ENCODE measurements at places on chromosomes 4 and X. TPM values are rescaled to one million over a fixed set of nuclear protein-coding genes. Genes with fewer than 3 reads are reported as not detected.

MAGEA1 gene
- polyA plus RNA-seq = not detected

PNCK gene
- polyA plus RNA-seq = 7.5 TPM

IL2 gene
- polyA plus RNA-seq = not detected

CAMK2D gene
- 89.0 TPM for polyA plus RNA-seq

GTPBP6 gene
- 40.7 TPM for polyA plus RNA-seq

SOWAHD gene
- 0.38 TPM for polyA plus RNA-seq

RBMXL3 gene
- not detected for polyA plus RNA-seq

MAP9 gene
- polyA plus RNA-seq = 35.3 TPM

NPY1R gene
- 28.3 TPM for polyA plus RNA-seq

AR gene
- polyA plus RNA-seq = 3.3 TPM

RHOXF2 gene
- 0.12 TPM for polyA plus RNA-seq

DOK7 gene
- polyA plus RNA-seq = 1.5 TPM

POLA1 gene
- polyA plus RNA-seq = 21.5 TPM

NPY2R gene
- polyA plus RNA-seq = 0.53 TPM

MAGEB17 gene
- 0.22 TPM for polyA plus RNA-seq

USO1 gene
- 99.3 TPM for polyA plus RNA-seq

TLL1 gene
- polyA plus RNA-seq = 2.0 TPM

FAM184B gene
- polyA plus RNA-seq = 0.85 TPM

FABP2 gene
- polyA plus RNA-seq = 0.05 TPM

RASL11B gene
- 40.5 TPM for polyA plus RNA-seq

ANXA10 gene
- 0.10 TPM for polyA plus RNA-seq

ARMCX4 gene
- polyA plus RNA-seq = 32.1 TPM

ANKRD37 gene
- polyA plus RNA-seq = 10.5 TPM

GPRASP2 gene
- 41.7 TPM for polyA plus RNA-seq

ADGRG4 gene
- polyA plus RNA-seq = not detected

ESX1 gene
- not detected for polyA plus RNA-seq

RIPPLY1 gene
- 2.8 TPM for polyA plus RNA-seq

IRAK1 gene
- 54.3 TPM for polyA plus RNA-seq

TCEAL3 gene
- 31.5 TPM for polyA plus RNA-seq

CT55 gene
- polyA plus RNA-seq = 0.10 TPM

MAGEC3 gene
- polyA plus RNA-seq = 0.37 TPM

XPNPEP2 gene
- 81.5 TPM for polyA plus RNA-seq

KANTR gene
- 25.0 TPM for polyA plus RNA-seq

BMP3 gene
- 18.7 TPM for polyA plus RNA-seq

NEUROG2 gene
- not detected for polyA plus RNA-seq

CENPI gene
- 13.9 TPM for polyA plus RNA-seq

WWC2 gene
- polyA plus RNA-seq = 67.5 TPM

HSFX1 gene
- 2.1 TPM for polyA plus RNA-seq

LIAS gene
- 38.6 TPM for polyA plus RNA-seq

ARHGAP24 gene
- polyA plus RNA-seq = 110 TPM

HMGB2 gene
- polyA plus RNA-seq = 447 TPM

ZNF182 gene
- polyA plus RNA-seq = 14.5 TPM
